NCI-H2081 (cell line): ENCODE measurements at places on chromosomes 13 and 19.

DNA sequence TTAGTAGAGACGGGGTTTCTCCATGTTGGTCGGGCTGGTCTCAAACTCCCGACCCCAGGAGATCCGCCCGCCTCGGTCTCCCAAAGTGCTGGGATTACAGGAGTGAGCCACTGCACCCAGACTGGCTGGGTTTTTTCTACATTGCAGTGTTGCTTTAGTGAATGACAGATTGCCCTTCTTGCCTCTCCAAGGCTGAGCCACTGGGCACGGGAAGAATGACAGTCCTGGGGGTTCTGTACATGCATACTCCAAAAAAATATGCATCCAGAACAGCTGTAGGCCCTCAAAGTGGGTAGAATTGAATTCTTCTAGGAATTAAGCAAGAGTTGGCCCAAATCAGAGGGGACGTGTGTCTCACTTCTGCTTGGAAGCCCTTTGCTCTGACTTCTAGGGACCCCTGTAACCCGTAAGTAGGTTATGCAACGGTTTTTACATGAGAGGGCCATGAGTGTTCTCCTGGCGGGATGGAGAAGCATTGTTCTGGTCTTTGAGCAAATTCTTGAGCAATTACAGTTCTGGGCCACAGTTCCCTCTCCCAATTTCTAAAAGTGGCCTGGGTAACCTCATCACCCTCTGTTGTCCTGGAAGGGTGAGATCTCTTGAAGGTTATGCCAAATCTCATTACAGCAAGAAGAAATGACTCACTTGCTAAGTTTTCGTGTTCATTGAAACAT lies 3.6 kb downstream of the ACTN4 start:
- no peak for DNase-seq

- DNase-seq = no peak
Observed at GRCh38 chr13:112713517-112714253, 23.8 kb downstream of the ATP11A start.

- DNase-seq = no peak
Observed at GRCh38 chr13:32468502-32469142, 40.7 kb upstream of the N4BP2L1 start.

DNA sequence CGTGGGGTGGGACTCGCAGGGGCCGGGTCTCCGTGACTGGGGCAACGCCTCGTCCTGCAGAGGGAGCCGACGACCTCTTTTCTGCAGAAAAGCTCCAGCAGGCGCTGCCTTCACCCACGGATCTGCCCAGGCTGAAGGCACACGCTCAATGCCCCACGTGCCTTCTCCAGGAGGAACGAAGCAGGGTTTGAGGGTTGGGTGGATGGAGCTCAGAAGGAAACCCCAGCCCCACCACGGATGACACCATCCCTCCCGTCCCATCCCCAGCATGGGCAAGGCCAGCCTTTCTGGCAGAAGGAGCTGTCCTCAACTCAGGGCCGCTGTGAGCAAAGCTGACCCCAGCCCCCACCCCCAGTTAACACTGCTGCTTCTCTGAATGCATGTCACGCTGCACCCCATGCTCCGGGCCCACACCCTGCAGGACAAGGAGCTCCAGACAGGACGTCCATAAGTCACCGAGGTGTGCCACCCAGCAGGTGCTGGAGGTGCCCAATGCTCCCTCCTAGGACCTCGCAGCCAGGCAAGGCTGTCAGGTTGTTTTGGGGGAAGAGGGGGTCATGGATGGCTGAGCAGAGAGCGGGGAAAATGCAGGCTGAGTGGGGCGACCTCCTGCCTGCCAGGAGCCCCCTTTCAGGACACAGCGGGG lies 7.4 kb downstream of the C19orf25 start:
- DNase-seq = no peak

DNA sequence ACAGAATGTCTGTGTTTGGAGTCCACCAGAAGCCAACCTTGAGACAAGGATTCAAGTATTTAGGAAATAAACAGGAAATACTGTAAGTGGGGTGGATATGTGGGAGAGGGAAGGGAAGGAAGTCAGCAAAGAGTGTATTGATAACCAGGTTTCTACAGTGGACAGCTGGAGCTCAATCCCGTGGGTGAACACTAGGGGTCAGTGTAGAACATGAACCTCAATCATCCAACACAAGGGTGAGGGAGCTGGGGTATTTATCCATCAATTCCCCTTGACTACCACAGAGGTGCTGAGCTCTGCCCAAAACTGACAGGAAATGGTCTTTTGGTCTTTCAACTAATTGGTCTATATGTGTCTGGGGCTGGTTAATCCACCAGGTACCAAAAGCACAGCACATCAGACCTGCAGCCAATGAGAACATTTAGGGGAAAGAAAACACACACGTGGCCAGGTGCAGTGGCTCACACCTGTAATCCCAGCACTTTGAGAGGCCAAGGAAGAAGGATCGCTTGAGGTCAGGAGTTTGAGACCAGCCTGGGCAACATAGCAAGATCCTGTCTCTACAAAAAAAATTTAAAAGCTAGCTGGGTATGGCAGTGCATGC lies 5.6 kb upstream of the SYDE1 start:
- DNase-seq = peak; percentile 30

GRCh38 chr13:25507841-25508240 lies 136.1 kb downstream of the ATP8A2 start:
- no peak for DNase-seq

DNA sequence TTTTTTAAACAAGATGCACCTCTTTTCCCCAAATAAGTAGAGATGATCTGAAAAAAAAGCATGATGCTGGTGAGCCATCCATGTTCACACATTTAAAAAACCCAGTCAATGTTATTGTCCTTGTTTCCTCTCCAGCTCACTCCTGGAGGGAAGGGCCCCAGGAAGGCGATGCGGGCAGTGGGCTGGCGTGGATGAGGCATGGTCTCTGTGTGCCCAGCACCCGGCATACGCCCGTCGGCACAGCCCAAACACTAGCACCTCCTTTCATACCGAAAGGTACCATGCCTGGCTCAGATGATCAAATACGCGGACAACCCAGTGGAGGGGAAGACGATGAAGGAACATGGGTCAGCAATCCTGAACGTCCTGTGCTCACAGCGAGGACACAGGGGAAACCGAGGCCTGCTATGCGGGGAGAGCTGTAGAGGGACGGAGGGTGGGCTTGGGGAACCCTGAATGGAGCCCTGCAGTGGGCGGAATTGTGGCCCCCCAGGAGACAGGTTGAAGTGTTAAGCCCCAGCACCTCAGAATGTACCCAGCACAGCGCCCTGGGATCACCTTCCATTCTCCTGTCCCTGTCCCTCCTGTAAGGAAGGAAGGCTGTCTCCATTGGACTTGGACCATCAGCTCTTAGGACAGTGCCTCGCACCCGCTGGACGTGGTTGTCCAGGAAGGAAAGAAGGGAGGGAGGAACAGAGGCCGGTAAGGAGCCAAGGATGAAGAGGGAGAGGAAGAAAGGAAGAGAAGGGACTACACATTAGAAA lies 49.4 kb downstream of the SOX1 start:
- no peak for DNase-seq

DNA sequence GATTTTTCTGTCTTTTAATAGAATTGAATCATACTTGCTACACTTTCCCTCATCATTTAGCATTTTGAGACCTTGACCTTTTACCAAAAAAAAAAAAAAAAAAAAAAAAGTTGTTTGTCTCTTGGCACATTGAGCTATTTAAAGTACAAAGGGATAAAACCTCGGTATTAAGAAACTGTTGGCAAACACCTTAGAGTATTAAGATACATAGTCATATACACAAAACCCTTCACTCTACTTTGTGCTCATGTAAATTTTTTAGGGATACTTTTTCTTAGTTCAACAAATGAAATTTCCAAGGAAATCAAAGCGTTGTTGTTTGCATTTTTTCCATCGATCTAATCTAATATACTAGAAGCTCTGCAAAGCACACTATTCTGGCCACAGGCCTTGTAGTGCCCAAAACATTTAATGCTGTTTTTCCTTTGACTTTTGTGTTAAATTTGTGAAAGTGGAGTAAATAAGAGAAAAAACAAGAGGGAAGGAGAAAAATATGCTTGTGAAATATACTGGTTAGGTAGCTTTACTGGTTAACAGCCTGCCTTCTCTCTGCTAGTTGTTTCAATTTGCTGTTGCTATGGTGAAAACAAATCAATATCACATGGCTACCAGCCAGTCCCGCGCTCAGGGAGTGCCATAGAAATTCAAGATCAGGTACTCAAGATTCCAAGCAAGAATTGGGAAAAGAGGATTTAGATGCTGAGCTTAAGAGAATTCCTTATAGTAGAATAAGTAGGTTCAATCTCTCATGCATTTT lies 2.6 kb downstream of the MBNL2 start:
- peak; percentile 37 for DNase-seq

- DNase-seq = no peak
Observed at GRCh38 chr13:92640936-92641335, 585.7 kb upstream of the GPC6 start.

GRCh38 chr19:2527686-2528085 lies 51.8 kb downstream of the GADD45B start:
- no peak for DNase-seq

- DNase-seq = no peak
Observed at GRCh38 chr19:19480688-19481087, 34.7 kb downstream of the TSSK6 start.

DNA sequence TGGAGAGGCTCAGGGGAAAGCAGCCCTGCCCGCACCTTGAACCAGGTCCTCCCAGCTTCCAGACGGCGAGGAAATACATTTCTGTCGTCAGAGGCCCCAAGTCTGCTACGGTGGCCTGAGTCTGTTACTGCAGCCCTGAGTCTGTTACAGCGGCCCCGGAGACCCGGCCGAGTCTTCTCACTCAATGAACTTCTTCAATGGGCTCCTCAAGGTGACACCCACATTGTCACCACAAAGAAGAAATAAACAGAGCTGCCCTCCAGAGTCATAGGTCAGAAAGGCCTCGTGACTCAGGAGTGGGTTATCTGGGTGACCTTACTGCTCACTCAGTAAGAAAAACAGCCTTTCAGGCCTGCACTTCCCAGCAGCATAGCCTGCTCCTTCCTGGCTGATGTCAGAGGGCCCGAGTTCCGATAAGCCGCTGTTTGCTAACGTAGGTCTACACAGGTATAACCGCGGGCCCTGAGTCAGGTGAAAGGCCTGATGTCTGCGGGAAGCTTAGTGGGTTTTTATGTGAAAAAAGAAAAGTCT lies 66.9 kb upstream of the TM9SF2 start:
- no peak for DNase-seq

GRCh38 chr13:110433014-110433413 lies 125.9 kb downstream of the COL4A2 start:
- no peak for DNase-seq

- DNase-seq = no peak
Observed at GRCh38 chr13:98033277-98034247, 80.1 kb downstream of the IPO5 start.

- no peak for DNase-seq
Observed at GRCh38 chr19:8592231-8593009, 15.2 kb upstream of the MYO1F start.

DNA sequence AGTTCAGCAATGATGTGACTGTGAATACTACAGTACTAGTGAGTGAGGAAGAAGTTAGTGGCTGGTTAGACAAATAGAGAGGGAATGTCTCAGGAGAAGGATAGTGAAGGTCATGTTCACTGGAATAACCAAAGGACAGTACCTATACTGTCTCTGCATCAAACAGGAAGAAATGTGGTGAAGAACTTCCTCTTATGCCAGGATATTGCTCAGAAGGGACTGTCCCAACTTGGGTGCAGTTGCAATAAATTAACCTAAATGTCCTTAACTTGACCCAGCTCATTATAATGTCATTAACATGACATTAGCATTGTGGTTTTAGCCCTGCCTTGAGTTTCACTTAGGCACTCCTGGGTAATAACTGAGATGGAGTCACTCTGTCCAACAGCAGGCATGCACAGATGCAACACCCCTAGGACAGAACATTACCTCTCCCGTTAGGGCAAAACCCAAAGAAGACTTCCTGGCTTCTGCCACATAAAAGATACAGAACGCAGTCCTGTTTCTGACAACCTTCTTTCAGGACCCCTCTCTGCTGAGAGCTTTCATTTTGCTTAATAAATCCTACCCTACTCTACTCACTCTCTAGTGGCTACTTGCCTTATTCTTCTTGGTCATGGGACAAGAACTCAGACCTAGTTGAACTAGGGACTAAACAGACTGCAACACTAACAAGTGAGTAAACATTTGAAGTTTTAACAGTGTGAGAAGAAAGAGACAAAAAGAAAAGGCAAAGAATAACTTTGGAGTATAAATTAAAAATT lies 1591.6 kb upstream of the MIR17HG start:
- DNase-seq = no peak

DNA sequence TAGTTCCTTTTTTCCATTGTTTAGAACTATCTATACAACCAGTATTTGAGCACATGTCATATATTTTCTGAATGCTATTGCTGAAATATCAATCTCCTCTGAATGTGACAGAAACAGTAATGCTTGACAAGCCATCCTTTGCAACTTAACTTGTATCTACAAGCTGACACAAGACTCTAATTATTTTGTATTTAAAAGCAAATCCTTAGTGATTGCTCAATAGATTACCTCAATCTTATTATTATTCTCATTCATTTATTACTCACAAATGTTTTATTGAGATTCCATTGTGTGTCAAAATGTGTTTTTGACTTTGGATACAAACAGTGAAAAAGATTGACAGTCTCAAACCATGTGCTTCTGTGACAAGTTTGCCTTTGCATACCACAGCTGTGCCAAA lies 787.8 kb upstream of the PRR20A start:
- DNase-seq = no peak

DNA sequence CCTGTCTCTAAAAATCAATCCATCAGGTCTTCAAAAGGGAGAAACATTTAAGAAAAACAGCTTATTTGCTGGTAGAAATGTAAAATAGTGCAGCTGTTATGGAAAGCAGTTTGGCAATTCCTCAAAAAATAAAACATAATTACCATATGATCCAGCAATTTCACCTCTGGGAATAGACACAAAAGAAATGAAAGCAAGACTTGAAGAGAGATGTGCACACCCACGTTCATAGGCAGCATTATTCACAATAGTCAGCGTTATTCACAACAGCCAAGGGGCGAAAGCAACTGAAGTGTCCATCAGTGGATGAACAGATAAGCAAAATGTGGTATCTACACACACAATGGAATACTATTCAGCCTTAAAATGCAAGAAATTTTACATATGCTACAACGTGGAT lies 45.1 kb upstream of the DOCK9 start:
- no peak for DNase-seq

- DNase-seq = no peak
Observed at GRCh38 chr13:112779856-112780604, 90.2 kb downstream of the ATP11A start.

GRCh38 chr13:95627590-95627989 lies 16.9 kb downstream of the DZIP1 start:
- no peak for DNase-seq

DNA sequence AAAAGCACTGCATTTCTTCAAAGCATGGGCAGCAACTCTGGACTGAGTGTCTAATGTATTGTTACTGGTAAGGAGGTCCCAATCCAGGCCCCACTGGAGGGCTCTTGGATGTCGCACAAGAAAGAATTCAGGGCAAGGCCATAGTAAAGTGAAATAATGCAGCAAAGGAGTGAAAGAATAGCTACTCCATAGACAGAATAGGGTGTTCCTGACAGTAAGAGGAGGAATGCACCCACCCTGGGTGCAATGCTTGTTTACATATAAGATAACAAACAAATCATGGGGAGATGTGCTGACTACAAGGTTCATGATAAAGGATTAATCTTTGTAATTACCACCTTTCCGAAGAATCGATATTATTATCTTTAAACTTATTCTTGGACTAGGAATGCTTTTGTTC lies 58.8 kb upstream of the ABCC4 start:
- no peak for DNase-seq

GRCh38 chr13:107170270-107170931 lies 602.5 kb upstream of the ARGLU1 start:
- DNase-seq = no peak
